HuH-7.5 (cell line): ENCODE measurements at places on chromosomes 16 and 17.
A peak's percentile ranks its signal among the peaks of the same experiment; 100 is the strongest.

- DNase-seq: peak; percentile 99
Measured at GRCh38 chr17:81222906-81223761, at the start of gene CEP131. Gene CEP131 (minus strand): TSS chr17:81222965. CDS start chr17:81220056, 2,909 bp downstream.

DNA sequence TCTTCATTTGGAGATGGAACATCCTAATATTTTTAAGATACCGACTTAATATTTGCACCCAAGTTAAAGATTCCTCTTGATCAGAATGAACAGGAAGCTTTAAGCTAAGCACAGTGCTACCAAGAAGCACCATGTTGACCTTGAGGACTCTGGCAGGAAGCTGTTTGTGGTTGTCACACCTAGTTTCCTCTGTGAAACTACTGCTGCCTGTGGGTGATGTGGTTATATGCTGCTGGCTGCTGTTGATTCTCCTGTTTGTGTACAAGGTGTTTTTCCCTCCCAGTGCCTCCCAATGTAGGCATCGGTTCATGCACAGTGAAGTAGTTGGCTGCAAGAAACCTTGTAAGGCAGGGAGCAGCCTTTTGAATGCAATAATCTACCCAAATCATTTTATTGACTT is 23.4 kb downstream of the RBL2 start:
- no peak for DNase-seq

GRCh38 chr17:9244066-9245052 is 223.0 kb downstream of the NTN1 start:
- DNase-seq: no peak

GRCh38 chr17:81522491-81523401 is 5.4 kb upstream of the FSCN2 start:
- no peak for DNase-seq

GRCh38 chr17:2962236-2962635 is 101.2 kb downstream of the OR1D5 start:
- DNase-seq: no peak

DNA sequence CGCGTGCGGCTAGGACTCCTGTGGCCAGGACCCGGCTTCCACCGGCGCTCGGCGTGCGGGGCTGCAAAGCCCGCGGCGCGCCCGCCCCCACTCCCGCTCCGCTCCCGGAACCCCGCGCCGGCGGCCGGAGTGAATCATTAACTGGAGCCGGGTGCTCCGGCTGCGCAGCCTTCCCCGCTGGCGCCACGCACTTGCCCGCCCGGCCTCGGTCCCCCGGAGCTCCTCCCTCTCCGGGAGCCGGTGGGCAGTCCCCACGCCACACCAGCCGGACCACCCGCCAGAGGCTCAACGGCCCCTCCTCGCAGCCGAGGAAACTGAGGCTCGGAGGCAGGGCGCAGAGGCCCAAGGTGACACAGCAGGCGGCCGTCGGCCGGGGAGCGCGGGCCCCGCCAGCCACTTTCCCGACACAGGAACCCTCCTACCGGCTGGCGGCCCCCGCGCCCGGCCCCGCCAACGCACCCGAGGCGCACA is 580 bp downstream of the BCAR1 start:
- DNase-seq: peak; percentile 99

GRCh38 chr16:24819462-24820040 is 26.2 kb upstream of the SLC5A11 start:
- DNase-seq: no peak

DNA sequence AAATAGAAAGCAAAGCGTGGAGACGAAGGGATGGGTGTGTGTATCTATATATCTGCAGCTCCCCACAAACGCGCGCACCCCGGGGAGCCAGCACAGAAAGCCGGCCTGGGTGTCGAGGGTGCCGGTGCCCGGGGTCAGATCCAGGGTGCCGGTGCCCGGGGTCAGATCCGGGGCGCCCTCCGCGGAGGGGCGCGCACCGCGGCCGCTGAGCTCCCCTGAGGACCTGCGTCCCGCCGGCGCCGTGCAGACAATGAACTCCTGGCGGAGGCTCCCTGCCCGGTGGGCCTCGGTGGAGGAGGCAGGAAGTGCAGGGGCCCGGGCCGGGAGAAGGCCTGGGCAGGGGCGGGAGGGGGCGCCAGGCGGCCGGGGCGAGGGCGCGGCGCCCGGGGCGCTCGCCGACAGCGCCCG is 1.1 kb downstream of the ZNF423 start:
- DNase-seq: peak; percentile 63

GRCh38 chr16:53605356-53605755 is 98.3 kb downstream of the RPGRIP1L start:
- DNase-seq: no peak

GRCh38 chr16:10136916-10137315 is 45.3 kb downstream of the GRIN2A start:
- no peak for DNase-seq

DNA sequence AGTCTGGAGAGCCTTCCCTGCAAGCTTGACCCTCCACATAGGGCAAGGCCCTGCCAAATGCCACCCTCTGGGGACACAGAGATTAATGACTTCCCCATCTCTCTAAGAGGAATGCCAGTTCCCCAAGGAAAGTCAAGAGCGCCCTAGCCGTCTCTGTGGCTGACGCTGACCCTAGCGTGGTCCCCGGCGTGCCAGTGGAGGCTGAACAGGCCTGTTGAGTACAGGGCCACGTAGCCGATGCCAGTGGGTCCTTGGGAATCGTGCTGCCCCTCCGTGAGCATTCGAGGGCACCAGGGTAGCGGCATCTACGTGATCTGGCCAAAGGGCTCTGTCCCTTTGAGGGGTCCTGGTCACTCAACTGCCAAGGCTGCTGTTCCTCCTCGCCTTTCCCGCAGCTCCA is 17.2 kb downstream of the TMEM204 start:
- no peak for DNase-seq

DNA sequence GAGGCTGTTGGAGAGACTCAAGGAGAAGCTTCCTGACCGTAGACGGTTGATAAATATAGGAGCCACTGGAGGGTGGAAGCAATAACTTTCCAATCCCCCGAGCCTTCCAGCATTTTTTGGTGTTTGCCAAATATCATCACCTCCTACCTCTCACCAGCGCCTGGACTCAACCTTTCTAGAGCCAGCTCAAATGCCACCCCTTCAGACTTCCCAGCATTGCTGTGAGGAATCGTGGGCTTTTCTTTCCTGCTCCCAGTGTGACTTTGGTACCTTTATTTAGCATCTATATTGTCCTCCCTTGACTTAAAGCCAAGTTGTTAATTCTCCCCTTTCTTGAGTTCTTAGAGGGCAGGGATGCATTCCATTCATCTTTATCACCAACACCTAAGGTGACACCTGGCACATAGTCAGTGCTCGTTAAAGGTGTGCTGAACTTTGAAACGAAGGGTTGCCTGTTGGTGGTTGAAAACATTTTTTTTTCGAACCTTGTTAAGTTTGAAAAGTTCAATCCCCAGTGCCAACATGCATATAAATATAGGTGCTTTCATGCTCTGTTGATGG is 35.3 kb upstream of the CCR7 start:
- DNase-seq: no peak
